Esophagus muscularis mucosa (tissue), 4 donors: ENCODE measurements at places on chromosomes 2 and 18. TPM values are rescaled to one million over a fixed set of nuclear protein-coding genes. Genes with fewer than 3 reads are reported as not detected.

GRCh38 chr18:74465775-74466174 lies 8.7 kb upstream of the DIPK1C start:
- DNase-seq: no peak

GRCh38 chr2:54728669-54729120 lies 5.2 kb downstream of the EML6 start:
- DNase-seq: no peak

- no peak for DNase-seq
These were observed 9.1 kb downstream of the KLF7 start for GRCh38 chr2:207156451-207157161.

DNA sequence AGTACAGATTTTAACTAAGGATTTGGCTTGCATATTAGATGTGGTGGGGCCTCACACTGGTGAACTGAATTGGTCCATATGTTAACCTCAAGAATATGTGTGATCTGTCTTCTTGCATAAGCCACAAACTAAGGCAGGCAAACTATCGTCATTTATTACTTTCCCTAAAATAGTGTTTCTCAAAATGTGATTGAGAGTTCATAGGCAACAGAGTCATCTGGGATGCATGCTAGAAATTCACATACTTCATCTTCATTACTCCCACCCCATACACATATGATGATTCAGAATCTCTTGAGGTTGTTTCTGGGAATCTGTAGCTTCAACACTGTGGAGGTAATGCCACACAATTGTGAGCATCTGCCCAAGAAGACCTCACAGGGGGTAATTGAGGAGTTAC lies 822.8 kb upstream of the CDH2 start:
- DNase-seq: no peak

PROKR1 gene
- total RNA-seq: not detected
